Transverse colon (tissue), 4 donors: ENCODE measurements at places on chromosomes 6 and 20.
A peak's percentile ranks its signal among the peaks of the same experiment; 100 is the strongest.

DNA sequence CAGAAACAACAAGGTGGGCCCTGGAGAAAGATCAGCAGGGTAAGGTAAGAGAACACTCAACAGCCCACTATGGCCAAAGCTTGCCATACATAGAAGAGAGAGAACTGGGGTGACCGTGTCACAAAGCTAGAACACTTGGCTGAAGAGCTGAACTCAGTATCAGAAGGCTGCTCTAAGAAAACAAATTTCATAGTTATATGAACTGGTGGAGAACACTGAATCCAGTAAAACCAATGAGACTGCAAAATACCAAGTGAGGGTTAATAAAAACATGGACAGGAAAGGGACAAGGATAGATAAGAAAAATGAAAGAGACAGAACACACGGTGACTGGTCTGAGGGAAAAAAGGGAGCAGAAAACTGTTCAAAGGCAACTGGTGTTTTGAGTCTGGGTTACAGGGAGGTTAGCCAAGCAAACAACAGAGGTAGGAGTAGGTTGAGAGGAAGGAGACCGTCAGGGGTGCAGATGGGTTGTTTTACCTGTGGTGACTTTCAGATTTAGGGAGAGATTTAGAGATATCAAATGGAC is 56.5 kb downstream of the GMDS start:
- H3K4me1 ChIP-seq, result no peaks in the 10 kb centered on the region
- DNase-seq, result no peak
- H3K36me3 ChIP-seq, result no peaks in the 10 kb centered on the region
- no peak overlapping the region for H3K4me3 ChIP-seq

DNA sequence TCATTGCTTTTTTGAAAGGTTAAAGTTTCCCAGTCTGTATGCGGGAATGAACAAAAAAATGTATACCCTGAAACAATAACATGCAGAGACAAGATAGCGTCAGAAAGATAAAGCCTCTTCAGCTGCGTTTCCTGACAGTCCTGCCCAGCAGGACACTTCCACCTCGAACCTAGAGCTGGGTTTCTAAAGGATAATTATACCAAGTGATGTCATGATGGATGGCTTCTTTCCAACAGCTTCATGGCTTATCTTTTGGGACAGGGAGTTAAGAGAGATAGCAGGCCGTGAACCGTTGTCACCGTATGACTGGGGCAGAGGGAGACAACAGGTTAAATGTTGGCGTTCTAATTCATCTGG is 267.6 kb upstream of the SGK1 start:
- no peaks in the 10 kb centered on the region for H3K36me3 ChIP-seq
- no peak overlapping the region for H3K4me3 ChIP-seq
- no peaks in the 10 kb centered on the region for H3K27me3 ChIP-seq
- no peak overlapping the region for H3K27ac ChIP-seq
- no peaks in the 10 kb centered on the region for H3K4me1 ChIP-seq
- DNase-seq, result no peak

GRCh38 chr6:42696526-42697267 is 25.7 kb downstream of the PRPH2 start:
- DNase-seq, result peak; percentile 18
- peak overlapping the region; percentile 22 for H3K27ac ChIP-seq
- no peak overlapping the region for H3K4me3 ChIP-seq
- H3K27me3 ChIP-seq, result no peaks in the 10 kb centered on the region

DNA sequence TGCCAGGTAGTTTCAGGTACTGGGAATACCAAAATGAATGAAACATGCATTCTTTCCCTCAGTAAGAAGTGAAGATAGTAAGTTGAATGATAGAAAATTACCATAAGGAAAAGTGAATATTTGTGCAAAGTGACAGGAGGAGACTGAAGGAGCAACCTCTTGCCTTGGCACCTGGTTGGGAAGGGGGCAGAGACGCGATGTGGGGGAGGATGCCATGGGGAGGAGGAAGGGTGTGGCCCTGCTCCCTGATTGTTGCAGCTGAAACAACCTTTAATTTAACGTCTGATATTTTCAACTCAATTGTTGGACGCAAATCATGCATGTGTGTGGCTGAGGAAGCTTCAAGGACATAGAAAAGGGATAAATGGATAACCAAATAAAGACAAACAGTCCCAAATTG is 72.1 kb upstream of the ENPP5 start:
- H3K27ac ChIP-seq, result no peak overlapping the region
- no peaks in the 10 kb centered on the region for H3K27me3 ChIP-seq
- no peaks in the 10 kb centered on the region for H3K4me1 ChIP-seq
- H3K36me3 ChIP-seq, result no peaks in the 10 kb centered on the region
- no peak for DNase-seq

GRCh38 chr6:111985202-111985731 is 68.6 kb upstream of the CCN6 start:
- H3K4me3 ChIP-seq, result no peak overlapping the region
- H3K27me3 ChIP-seq, result no peaks in the 10 kb centered on the region
- no peaks in the 10 kb centered on the region for H3K36me3 ChIP-seq
- no peak for DNase-seq

DNA sequence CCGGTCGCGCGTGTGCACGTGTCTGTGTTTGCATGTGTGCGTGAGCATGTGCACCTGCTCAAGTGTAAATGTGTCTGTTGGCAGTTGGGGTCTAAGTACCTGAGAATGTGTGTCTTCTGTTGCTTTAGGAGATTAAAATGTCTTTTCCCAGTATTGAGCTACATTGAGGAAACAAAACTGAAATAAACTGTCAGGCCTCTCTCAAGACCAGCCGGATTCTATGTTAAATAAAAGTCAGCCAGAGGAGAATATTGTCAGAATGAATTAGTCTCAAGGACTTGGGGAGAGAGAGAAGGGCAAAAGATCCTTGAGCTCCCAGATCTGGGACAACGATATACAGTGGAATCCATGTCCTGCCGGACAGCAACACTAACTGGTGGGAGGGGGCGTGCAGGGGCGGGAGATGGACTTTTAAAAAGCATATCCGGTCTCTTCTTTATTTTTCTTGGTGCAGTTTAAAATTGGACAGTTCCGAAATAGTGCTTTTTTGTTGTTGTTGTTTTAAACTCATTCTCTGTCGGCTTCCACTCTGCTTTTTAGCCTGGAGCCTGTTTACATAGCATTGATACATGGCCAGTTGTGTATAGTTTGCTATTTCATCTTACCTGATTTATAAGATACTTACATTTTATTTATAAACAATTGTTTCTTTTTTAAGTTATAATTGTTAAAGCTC is 3.3 kb upstream of the TBX18 start:
- no peak overlapping the region for H3K4me3 ChIP-seq
- H3K36me3 ChIP-seq, result no peaks in the 10 kb centered on the region
- H3K27me3 ChIP-seq, result peaks cover 100% of the 10 kb centered on the region
- DNase-seq, result no peak

DNA sequence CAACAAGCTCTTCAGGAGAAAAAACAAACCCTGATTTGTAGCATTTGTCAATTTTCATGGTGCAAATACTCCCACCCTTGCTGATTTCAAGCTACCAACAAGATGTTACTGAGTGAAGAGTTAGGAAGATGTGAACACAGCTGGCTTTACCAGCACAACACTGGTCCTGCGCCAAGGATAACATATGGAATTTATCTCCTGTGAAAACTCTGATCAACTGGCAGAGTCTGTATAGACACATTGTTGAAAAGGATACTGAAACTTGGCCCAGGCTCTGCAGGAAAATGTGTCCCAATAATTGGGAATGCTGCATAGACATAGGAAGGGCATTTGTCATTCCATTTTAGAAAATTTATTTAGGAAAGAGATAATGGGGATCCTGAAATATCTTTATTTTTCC is 29.0 kb downstream of the OTOR start:
- H3K4me3 ChIP-seq, result no peak overlapping the region
- H3K36me3 ChIP-seq, result no peaks in the 10 kb centered on the region
- H3K4me1 ChIP-seq, result no peaks in the 10 kb centered on the region
- no peaks in the 10 kb centered on the region for H3K27me3 ChIP-seq
- no peak overlapping the region for H3K27ac ChIP-seq

DNA sequence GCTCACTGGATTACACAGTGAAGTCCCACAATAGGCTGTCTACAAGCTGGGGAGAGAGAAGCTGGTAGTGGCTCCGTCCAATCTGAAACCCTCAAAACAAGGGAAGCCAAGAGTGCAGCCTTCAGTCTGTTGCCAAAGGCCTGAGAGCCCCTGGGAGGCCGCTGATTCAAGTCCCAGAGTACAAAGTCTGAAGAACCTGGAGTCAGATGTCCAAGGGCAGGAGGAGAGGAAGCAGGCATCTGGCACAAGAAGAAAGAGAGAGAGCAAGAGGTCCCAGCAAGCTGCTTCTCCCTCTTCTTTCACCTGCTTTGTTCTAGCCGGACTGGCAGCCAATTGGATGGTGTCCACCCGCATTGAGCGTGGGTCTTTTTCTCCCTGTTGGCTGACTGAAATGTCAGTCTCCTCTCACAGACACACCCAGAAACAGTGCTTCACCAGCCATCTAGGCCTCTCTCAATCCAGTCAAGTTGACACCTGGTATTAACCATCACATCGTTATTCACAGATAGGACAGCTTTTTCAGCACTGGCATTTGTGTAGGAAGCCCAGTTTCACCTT is 51.2 kb downstream of the CRYBG1 start:
- no peaks in the 10 kb centered on the region for H3K4me1 ChIP-seq
- H3K27me3 ChIP-seq, result no peaks in the 10 kb centered on the region
- H3K27ac ChIP-seq, result no peak overlapping the region
- H3K4me3 ChIP-seq, result no peak overlapping the region
- peak; percentile 14 for DNase-seq

DNA sequence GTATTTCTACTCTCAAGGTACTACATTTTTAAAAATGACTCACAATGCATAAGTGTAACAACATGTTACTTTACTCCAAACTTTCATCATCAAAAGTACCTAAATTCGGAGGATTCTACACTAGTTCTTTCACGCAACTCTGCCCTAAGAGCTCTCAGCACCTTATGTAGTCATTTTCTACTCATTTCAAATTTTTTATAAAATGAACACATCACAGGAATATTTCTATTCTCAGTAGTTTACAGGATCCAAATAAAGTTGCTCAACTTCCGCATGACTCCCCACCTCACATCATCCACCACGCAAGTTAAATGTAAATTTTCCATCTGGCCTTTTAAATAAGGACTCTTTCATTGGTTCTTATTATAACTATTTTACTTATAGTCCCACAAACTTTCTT is 344.9 kb upstream of the MANEA start:
- H3K27me3 ChIP-seq, result no peaks in the 10 kb centered on the region
- no peak overlapping the region for H3K27ac ChIP-seq
- no peaks in the 10 kb centered on the region for H3K4me1 ChIP-seq
- H3K36me3 ChIP-seq, result no peaks in the 10 kb centered on the region
- DNase-seq, result no peak
- no peak overlapping the region for H3K4me3 ChIP-seq

GRCh38 chr6:152124429-152125074 is 317.1 kb downstream of the ESR1 start:
- H3K27ac ChIP-seq, result no peak overlapping the region
- no peak overlapping the region for H3K4me3 ChIP-seq
- H3K36me3 ChIP-seq, result no peaks in the 10 kb centered on the region
- H3K27me3 ChIP-seq, result no peaks in the 10 kb centered on the region

DNA sequence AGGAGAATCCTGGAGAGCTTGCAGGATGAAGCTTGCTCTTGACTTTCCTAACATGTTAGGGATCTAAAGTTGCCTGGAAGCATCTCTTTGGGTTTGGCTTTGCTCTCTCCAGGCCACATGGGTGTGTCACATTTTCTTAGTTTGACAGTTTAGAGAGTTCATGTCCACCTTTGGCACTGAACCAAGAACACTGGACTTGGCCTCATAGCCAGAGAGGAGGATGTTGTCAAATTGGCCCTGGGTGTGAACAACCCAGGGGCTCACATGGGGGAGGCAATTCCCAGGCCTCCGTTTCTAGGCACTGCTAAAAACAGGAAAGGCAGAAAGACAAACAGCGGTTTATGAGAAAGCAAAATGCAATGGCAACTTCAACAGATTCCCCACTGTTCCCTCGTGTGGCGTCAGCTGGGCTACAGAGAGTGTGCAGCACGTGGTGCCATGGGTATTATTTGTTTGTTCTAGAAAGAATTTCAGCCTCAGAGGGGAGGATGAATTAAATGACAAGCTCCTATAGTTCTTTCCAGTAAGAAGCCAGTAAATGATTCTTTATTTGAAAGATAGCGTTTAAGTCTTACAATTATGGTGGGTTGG is 93.9 kb downstream of the CLIC5 start:
- no peaks in the 10 kb centered on the region for H3K27me3 ChIP-seq
- no peaks in the 10 kb centered on the region for H3K36me3 ChIP-seq
- no peak for DNase-seq
- no peak overlapping the region for H3K27ac ChIP-seq

DNA sequence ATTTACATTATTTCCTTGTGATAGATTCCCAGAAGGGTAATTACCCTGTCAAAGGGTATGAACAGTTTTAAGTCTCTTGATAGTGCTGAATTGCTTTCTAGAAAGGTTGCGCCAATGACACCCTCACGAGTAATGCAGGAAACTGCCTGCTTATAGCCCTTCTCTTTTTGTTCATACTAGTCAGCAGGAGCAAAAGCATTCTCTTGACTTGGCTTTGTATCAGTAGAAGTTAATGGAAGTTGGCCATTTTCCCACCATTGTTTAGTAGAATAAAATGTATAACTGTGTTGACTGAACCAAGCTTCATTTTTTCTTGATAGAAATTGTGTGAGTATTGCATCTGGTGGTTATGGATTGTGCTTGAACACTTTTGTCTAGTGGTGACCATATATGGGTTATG is 100.1 kb downstream of the FARS2 start:
- H3K27me3 ChIP-seq, result no peaks in the 10 kb centered on the region
- no peak overlapping the region for H3K27ac ChIP-seq
- no peaks in the 10 kb centered on the region for H3K36me3 ChIP-seq
- no peak overlapping the region for H3K4me3 ChIP-seq

DNA sequence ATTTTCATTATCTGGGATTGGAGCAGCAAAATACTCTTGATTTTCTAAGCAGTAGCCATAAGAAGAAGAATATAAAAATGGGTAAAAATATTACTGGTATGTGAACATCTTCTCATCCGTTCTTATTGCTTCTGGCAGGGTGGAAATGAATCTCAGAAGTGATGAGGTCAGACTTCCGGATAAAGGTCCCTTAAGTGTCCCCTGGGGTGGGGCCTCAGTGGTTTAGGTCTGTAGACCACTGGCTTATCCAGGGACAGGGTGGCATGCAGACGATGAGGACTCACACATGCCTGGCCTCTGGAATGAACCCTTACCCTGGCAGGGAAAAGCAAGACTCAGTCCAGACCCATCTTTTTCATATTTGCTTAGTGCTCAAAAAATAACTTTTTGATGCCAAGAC is 143.3 kb downstream of the UST start:
- H3K27ac ChIP-seq, result no peak overlapping the region
- peaks cover 4% of the 10 kb centered on the region for H3K4me1 ChIP-seq
- H3K4me3 ChIP-seq, result no peak overlapping the region

DNA sequence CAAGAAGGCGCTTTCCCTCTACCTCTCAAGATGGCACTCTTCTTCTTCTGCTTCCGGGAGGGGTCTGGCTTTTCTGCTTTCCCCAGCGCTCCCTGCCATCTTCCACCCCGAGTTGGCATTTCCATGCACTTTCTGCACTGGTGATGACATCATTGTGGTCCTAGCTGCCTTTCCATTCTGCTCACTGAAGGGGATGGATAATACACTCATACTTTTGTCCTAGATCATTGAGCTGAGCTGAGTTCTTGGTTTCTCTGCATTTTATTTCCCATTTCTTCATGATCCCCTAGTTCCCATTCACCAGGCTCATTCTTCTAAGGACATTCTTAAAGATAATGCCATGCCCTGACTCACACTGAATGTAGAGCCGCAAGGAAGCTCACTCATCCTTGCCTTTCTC is 96.7 kb downstream of the EDN1 start:
- no peak overlapping the region for H3K4me3 ChIP-seq
- no peaks in the 10 kb centered on the region for H3K36me3 ChIP-seq
- DNase-seq, result no peak
- H3K27me3 ChIP-seq, result no peaks in the 10 kb centered on the region
- H3K27ac ChIP-seq, result no peak overlapping the region
